ENCODE measurements at places on chromosomes 1 and 21. TPM values are rescaled to one million over a fixed set of nuclear protein-coding genes. Genes with fewer than 3 reads are reported as not detected.

EVA1B gene
- 8.1 TPM for polyA plus RNA-seq

DNALI1 gene
- 0.09 TPM for polyA plus RNA-seq

GBP2 gene
- 148 TPM for polyA plus RNA-seq

OR2T29 gene
- not detected for polyA plus RNA-seq

PLEKHA6 gene
- polyA plus RNA-seq = not detected

RIIAD1 gene
- polyA plus RNA-seq = not detected

PTGFR gene
- not detected for polyA plus RNA-seq

SPRR2E gene
- polyA plus RNA-seq = not detected

FAM167B gene
- not detected for polyA plus RNA-seq

RCC1 gene
- polyA plus RNA-seq = 14.0 TPM

RIMKLA gene
- polyA plus RNA-seq = 0.24 TPM

PCBP3 gene
- polyA plus RNA-seq = 0.38 TPM

OR2T33 gene
- polyA plus RNA-seq = not detected

PDPN gene
- polyA plus RNA-seq = not detected

COL8A2 gene
- polyA plus RNA-seq = not detected

S100A9 gene
- 4.7 TPM for polyA plus RNA-seq

ZNF683 gene
- 205 TPM for polyA plus RNA-seq

ADAMTS1 gene
- polyA plus RNA-seq = 0.87 TPM

LIPI gene
- not detected for polyA plus RNA-seq

S100A14 gene
- polyA plus RNA-seq = not detected

DNM3 gene
- 0.29 TPM for polyA plus RNA-seq

LAX1 gene
- 47.1 TPM for polyA plus RNA-seq

BATF3 gene
- 0.84 TPM for polyA plus RNA-seq

IFFO2 gene
- 3.2 TPM for polyA plus RNA-seq

ORC1 gene
- polyA plus RNA-seq = 0.55 TPM

PRAMEF15 gene
- polyA plus RNA-seq = not detected

OR2G6 gene
- polyA plus RNA-seq = not detected

TCHHL1 gene
- not detected for polyA plus RNA-seq

RRP1B gene
- polyA plus RNA-seq = 43.6 TPM

RNU1-4 gene
- not detected for polyA plus RNA-seq

KRTAP23-1 gene
- polyA plus RNA-seq = not detected

TNFRSF4 gene
- polyA plus RNA-seq = 1.9 TPM

DMBX1 gene
- polyA plus RNA-seq = not detected

SPRR1B gene
- not detected for polyA plus RNA-seq

CSMD2 gene
- not detected for polyA plus RNA-seq

NENF gene
- 49.9 TPM for polyA plus RNA-seq

SLC25A34 gene
- 0.15 TPM for polyA plus RNA-seq

TTC4 gene
- 23.8 TPM for polyA plus RNA-seq

DENND2C gene
- polyA plus RNA-seq = 0.47 TPM

IL20 gene
- not detected for polyA plus RNA-seq

SELP gene
- polyA plus RNA-seq = 2.7 TPM

RBP7 gene
- not detected for polyA plus RNA-seq

TBX19 gene
- 2.3 TPM for polyA plus RNA-seq

HOOK1 gene
- 5.2 TPM for polyA plus RNA-seq

MYBPH gene
- polyA plus RNA-seq = not detected

CHTOP gene
- 70.2 TPM for polyA plus RNA-seq

CCDC30 gene
- 0.58 TPM for polyA plus RNA-seq

C1orf167 gene
- polyA plus RNA-seq = 0.81 TPM

FCRL2 gene
- polyA plus RNA-seq = not detected

MIA3 gene
- polyA plus RNA-seq = 69.5 TPM

CAPN9 gene
- polyA plus RNA-seq = not detected

TMEM269 gene
- polyA plus RNA-seq = not detected

OR6K3 gene
- polyA plus RNA-seq = not detected

TEDDM1 gene
- not detected for polyA plus RNA-seq

RGL1 gene
- 0.97 TPM for polyA plus RNA-seq
